ENCODE measurements at places on chromosomes 11 and 22.

- peak overlapping the region; percentile 49 for H3K27ac ChIP-seq
- DNase-seq, result peak; percentile 58
These were observed 44.9 kb downstream of the AAMDC start for GRCh38 chr11:77865805-77866204.

- no peak for DNase-seq
- H3K27me3 ChIP-seq, result peaks cover 39% of the 10 kb centered on the region
- peaks cover 4% of the 10 kb centered on the region for H3K4me1 ChIP-seq
- H3K27ac ChIP-seq, result no peak overlapping the region
- H3K4me3 ChIP-seq, result no peak overlapping the region
These were observed 11.2 kb downstream of the SLC25A1 start for GRCh38 chr22:19167106-19167869.

- H3K4me3 ChIP-seq, result no peak overlapping the region
- H3K36me3 ChIP-seq, result peaks cover 35% of the 10 kb centered on the region
- no peaks in the 10 kb centered on the region for H3K27me3 ChIP-seq
- no peak for DNase-seq
These were observed 54.1 kb downstream of the PPFIA1 start for GRCh38 chr11:70324376-70325115.

GRCh38 chr11:102322560-102322959 is 5.3 kb downstream of the BIRC3 start:
- H3K36me3 ChIP-seq, result no peaks in the 10 kb centered on the region
- no peaks in the 10 kb centered on the region for H3K27me3 ChIP-seq
- H3K4me3 ChIP-seq, result no peak overlapping the region
- DNase-seq, result no peak
- no peak overlapping the region for H3K27ac ChIP-seq

DNA sequence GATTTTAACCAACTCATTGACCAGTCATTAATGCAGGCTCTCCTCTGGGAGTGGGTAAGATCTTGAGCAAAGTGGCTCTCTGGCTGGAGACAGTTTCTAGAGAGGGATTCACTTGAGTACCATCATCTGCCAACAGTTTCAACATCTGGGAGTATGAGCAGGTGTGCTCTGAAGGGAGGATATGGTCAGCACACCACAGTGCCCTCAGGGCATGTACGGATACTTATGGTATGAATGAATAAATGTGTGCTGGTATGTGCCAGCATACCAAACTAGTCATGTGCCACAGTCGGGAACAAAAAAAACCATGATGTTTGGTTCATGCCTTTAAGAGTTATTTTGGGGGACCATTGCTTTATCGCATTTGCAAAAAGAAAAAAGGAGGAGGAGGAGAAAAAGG is 1197.5 kb upstream of the TENM4 start:
- no peak for DNase-seq
- H3K4me3 ChIP-seq, result no peak overlapping the region
- H3K27me3 ChIP-seq, result no peaks in the 10 kb centered on the region
- H3K36me3 ChIP-seq, result no peaks in the 10 kb centered on the region
- no peaks in the 10 kb centered on the region for H3K4me1 ChIP-seq
- H3K27ac ChIP-seq, result no peak overlapping the region

- H3K4me1 ChIP-seq, result no peaks in the 10 kb centered on the region
- no peak overlapping the region for H3K4me3 ChIP-seq
- H3K27me3 ChIP-seq, result no peaks in the 10 kb centered on the region
- H3K36me3 ChIP-seq, result no peaks in the 10 kb centered on the region
These were observed 102.4 kb downstream of the ME3 start for GRCh38 chr11:86570020-86570419.

Data from SK-N-SH (cell line).